ENCODE measurements at places on chromosomes 7 and 10. TPM values are rescaled to one million over a fixed set of nuclear protein-coding genes. Genes with fewer than 3 reads are reported as not detected.

- peak overlapping the region; percentile 85 for H3K4me3 ChIP-seq
- DNase-seq, result peak; percentile 47
- H3K27me3 ChIP-seq, result no peaks in the 10 kb centered on the region
Measured at GRCh38 chr7:140062118-140062527, 628 bp downstream of the PARP12 start.

- H3K4me1 ChIP-seq, result no peaks in the 10 kb centered on the region
- H3K4me3 ChIP-seq, result no peak overlapping the region
- no peaks in the 10 kb centered on the region for H3K27me3 ChIP-seq
Measured at GRCh38 chr10:107540981-107541380, 376.5 kb upstream of the SORCS1 start.

Gene ANKRD1
- total RNA-seq, result not detected

- no peaks in the 10 kb centered on the region for H3K36me3 ChIP-seq
- no peak overlapping the region for H3K27ac ChIP-seq
- peak overlapping the region; percentile 2 for H3K4me3 ChIP-seq
- peak; percentile 36 for DNase-seq
Measured at GRCh38 chr7:111029574-111030251, 61.2 kb upstream of the LRRN3 start.

Gene MYPN
- total RNA-seq, result not detected

- no peaks in the 10 kb centered on the region for H3K4me1 ChIP-seq
- no peak for DNase-seq
- H3K27ac ChIP-seq, result no peak overlapping the region
- no peaks in the 10 kb centered on the region for H3K36me3 ChIP-seq
- H3K4me3 ChIP-seq, result no peak overlapping the region
Measured at GRCh38 chr7:145986248-145986874, 130.2 kb upstream of the CNTNAP2 start.

DNA sequence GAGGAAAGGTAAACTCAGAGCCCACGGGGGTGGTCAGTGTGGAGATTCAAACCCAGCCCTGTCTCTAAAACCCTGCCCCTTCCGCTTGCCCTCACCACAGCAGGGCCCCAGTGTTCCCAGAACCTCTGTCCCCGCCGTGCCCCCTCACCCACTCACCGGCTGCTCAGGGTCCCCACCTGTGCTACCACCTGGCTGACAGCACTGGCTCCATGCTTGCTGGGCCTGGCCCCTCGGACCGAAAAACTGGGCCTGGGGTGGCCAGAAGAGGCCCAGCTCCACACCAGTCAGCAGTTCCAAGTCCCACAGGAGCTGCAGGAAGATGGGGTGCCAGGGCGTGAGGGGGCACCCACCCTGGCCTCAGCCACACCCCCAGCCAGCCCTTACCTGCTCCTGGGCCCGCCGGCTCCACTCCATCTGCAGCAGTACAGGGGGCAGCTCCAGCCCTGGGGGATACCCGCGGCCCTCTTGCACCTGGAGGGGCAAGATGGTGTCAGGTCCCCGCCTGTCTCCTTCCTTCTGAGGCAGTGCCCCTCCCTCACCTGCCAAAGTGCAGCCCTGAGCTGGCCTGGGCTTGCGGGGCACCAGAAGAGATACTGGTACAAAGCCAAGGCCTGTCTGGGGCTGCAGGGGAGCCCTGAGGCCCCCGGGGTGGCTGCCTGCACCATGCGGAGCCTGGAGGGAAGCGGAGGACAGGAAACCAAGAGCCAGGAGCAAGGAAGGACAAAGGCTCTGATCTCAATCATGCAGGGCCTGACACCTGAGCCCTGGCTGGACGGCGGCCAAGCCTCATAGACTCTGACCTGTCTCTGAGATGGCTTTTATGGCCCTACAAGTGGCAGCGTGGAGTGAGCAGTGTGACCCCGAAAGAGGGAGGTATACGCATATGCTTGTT is 11.7 kb downstream of the ATP6V1F start:
- DNase-seq, result no peak
- peaks cover 4% of the 10 kb centered on the region for H3K4me1 ChIP-seq
- no peak overlapping the region for H3K27ac ChIP-seq
- H3K27me3 ChIP-seq, result no peaks in the 10 kb centered on the region
- no peak overlapping the region for H3K4me3 ChIP-seq
- no peaks in the 10 kb centered on the region for H3K36me3 ChIP-seq

Gene TRIM73
- total RNA-seq, result 3.6 TPM

- no peak overlapping the region for H3K27ac ChIP-seq
- H3K4me3 ChIP-seq, result no peak overlapping the region
- no peak for DNase-seq
- H3K36me3 ChIP-seq, result peaks cover 4% of the 10 kb centered on the region
Measured at GRCh38 chr7:7570584-7570983, 3.9 kb downstream of the MIOS start.

Gene SCRN1
- total RNA-seq, result 3.5 TPM

Gene TSPAN15
- total RNA-seq, result 1.4 TPM

DNA sequence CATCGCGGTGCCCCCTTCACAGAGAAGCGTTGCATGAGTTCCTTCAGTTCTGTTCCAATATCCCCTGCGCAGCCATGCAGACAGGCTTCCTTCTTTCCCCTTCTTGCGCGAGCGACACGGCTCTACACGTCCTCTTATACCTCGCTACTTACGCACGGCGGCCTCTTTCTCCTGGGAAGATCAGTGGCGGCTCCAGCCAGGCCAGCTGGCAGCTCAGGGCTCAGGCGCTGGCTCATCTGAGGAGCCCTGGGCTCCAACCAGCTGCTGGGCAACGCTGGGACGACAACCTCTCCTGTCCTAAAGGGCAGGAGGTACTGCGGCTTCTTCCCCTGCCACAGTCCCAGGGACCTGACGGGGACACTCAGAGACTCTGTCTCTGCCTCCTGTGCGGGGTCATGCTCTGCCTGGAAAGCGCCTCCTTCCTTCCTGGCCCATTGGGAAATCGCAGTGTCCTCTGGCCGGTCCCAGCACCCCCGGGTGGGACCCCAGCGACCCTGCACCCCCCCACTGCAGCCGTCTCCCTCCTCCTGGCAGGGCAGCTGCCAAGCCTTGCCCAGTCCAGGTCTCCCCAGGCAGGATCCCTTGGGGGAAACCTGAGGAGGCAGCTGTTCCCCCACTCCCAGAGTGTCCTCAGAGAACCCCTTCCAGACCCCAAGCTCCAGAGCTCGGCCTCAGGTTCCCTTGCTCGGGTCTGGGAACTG is 5.0 kb upstream of the FAM20C start:
- H3K36me3 ChIP-seq, result no peaks in the 10 kb centered on the region
- no peak for DNase-seq
- H3K27ac ChIP-seq, result no peak overlapping the region
- peaks cover 11% of the 10 kb centered on the region for H3K27me3 ChIP-seq

- peaks cover 26% of the 10 kb centered on the region for H3K4me1 ChIP-seq
- DNase-seq, result peak; percentile 1
- no peaks in the 10 kb centered on the region for H3K36me3 ChIP-seq
- no peak overlapping the region for H3K4me3 ChIP-seq
Measured at GRCh38 chr10:72694476-72695369, 2.8 kb downstream of the MCU start.

Gene NXPH1
- total RNA-seq, result not detected

Gene SLC4A2
- total RNA-seq, result 121 TPM

GRCh38 chr7:139743267-139743966 is 34.4 kb downstream of the HIPK2 start:
- no peak overlapping the region for H3K27ac ChIP-seq
- no peak for DNase-seq
- H3K27me3 ChIP-seq, result no peaks in the 10 kb centered on the region
- H3K4me3 ChIP-seq, result no peak overlapping the region

DNA sequence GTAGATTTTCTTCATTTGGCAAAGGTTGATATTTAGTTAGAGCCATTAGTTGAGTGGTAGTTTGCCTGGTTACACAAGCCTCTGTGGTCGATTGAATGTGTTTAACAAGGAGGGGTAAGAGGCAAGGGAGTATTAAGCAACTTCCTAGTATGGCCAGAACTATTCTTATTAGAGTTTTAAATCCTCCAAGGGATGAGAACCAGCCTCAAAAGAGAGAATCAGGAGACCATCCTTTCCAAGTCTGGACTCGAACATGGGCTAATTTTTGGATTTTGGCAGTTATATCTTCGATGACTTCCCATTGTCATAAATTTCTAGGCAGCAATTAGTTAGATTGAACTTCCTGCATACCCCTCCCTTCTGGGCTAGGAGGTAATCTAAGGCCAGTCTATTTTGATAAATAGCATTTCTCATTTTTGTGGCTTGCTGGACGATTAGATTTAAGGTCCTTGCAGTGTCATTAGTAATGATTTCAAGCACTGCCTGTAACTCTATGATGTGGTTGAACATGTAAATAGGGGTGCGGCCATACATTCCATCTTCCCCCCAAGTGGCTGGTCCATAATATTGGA is 219.5 kb upstream of the KCND2 start:
- no peaks in the 10 kb centered on the region for H3K4me1 ChIP-seq
- no peak overlapping the region for H3K27ac ChIP-seq
- DNase-seq, result no peak

Gene NEUROD6
- not detected for total RNA-seq

Gene FEZF1
- total RNA-seq, result not detected

DNA sequence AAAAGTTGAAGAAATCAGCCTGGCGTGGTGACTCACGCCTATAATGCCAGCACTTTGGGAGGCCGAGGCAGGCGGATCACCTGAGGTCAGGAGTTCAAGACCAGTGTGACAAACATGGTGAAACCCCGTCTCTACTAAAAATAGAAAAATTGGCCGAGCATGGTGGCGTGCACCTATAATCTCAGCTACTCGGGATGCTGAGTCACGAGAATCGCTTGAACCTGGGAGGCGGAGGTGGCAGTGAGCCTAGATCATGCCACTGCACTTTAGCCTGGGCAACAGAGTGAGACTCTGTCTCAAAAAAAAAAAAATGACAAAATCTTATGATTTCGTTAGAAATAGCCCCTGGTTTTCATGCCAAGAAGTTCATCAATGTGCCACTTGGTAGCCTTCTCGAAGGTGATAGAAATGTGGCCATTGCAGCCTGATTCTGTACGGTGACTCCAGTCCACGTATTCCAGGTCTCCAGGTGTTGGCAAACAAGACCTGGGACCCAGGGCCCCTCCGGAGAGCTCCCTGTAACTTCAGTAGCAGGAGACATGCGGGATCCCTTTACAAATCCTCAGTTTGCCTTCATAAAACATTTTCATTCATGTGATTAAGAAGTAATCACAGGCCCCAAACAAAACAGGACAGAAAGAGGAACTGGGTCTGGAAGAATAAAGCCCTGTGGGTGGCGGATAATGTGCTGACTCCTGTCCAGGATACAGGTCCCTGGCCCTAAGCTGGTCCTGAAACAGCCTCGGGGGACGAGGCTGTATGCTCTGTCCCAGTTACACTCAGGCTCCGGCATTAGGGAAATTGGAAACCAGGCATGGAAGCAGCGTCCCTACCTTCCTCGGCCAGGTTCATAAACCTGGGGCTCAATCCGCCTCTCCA is 207.3 kb upstream of the SH2B2 start:
- DNase-seq, result no peak
- no peak overlapping the region for H3K27ac ChIP-seq
- H3K27me3 ChIP-seq, result no peaks in the 10 kb centered on the region

Gene GIMAP1
- 10.0 TPM for total RNA-seq

DNA sequence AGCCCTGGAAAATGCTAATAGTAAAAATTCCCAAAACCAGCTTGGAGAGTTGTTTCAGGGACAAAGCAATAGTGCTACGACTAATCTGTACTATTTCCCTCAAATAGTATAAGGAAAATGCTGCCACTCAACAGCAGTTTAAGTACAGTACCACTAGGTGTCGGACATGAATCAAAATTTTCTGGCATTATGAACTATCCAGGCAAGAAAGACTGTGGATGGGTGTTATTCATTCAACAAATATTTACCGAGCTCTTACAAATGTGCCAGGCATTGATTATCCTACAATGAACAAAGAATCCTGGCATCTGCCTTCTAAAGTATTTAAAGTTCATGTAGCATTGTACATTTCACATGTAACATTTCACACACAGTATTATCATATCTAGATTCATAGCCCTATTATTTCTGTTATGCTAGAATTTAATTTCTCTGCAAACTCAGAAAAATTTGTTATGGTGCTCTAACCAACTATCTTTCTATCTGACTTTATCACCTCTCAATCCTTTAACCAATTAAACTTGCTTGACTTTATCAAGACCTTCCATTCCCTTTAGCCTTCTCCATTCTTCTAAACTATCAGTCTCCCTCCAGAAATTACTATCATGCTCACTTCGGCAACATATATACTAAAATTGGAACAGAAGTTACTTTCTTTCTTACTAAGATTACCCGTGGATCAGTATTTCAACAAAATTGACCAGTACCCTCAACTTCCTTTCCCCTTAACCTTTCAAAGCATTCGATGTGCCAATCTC is 80.6 kb downstream of the ARHGAP21 start:
- H3K4me3 ChIP-seq, result no peak overlapping the region
- H3K4me1 ChIP-seq, result peaks cover 6% of the 10 kb centered on the region
- H3K27ac ChIP-seq, result no peak overlapping the region
- DNase-seq, result peak; percentile 46
- no peaks in the 10 kb centered on the region for H3K36me3 ChIP-seq
- no peaks in the 10 kb centered on the region for H3K27me3 ChIP-seq

GRCh38 chr10:3926258-3926657 is 141.2 kb upstream of the KLF6 start:
- H3K36me3 ChIP-seq, result no peaks in the 10 kb centered on the region
- no peak for DNase-seq
- no peaks in the 10 kb centered on the region for H3K4me1 ChIP-seq

GRCh38 chr7:2564970-2565540 is 6.3 kb downstream of the IQCE start:
- no peak overlapping the region for H3K4me3 ChIP-seq
- H3K36me3 ChIP-seq, result no peaks in the 10 kb centered on the region
- no peak overlapping the region for H3K27ac ChIP-seq
- no peak for DNase-seq
- no peaks in the 10 kb centered on the region for H3K27me3 ChIP-seq

GRCh38 chr10:98269435-98269912 is 1.5 kb upstream of the LOXL4 start:
- peaks cover 3% of the 10 kb centered on the region for H3K27me3 ChIP-seq
- no peak for DNase-seq
- no peaks in the 10 kb centered on the region for H3K36me3 ChIP-seq
- peaks cover 4% of the 10 kb centered on the region for H3K4me1 ChIP-seq

- no peak overlapping the region for H3K4me3 ChIP-seq
- H3K27me3 ChIP-seq, result peaks cover 4% of the 10 kb centered on the region
- H3K4me1 ChIP-seq, result peaks cover 3% of the 10 kb centered on the region
- no peaks in the 10 kb centered on the region for H3K36me3 ChIP-seq
Measured at GRCh38 chr10:22481687-22482539, 136.6 kb downstream of the SPAG6 start.

- DNase-seq, result no peak
- H3K4me1 ChIP-seq, result no peaks in the 10 kb centered on the region
- no peaks in the 10 kb centered on the region for H3K27me3 ChIP-seq
- no peak overlapping the region for H3K4me3 ChIP-seq
- H3K27ac ChIP-seq, result no peak overlapping the region
Measured at GRCh38 chr7:56127241-56127975, 11.2 kb upstream of the NUPR2 start.

DNA sequence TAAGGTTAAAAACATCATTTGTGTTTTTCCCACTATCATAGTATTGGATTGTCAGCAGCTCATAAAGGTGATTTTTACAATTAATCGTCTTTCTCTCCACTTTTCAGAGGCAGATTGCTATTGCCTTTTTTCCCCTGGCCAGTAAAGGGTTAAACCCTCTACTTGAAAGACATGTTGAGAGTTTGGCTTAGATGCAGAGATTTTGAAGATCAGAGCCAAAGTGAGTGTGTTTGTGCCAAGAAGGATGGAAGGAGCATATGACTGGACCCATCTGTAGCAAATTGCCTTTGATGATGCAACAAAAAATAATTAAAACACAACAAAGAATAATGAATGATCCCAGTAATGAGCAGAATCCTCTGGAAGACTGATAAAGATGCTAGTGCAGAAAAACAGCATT is 373.1 kb downstream of the MALRD1 start:
- no peak for DNase-seq
- H3K27ac ChIP-seq, result no peak overlapping the region
- H3K4me1 ChIP-seq, result no peaks in the 10 kb centered on the region
- H3K27me3 ChIP-seq, result no peaks in the 10 kb centered on the region
- H3K4me3 ChIP-seq, result no peak overlapping the region

Gene GIMAP8
- 12.3 TPM for total RNA-seq
